ENCODE measurements at places on chromosomes 5 and 9.

DNA sequence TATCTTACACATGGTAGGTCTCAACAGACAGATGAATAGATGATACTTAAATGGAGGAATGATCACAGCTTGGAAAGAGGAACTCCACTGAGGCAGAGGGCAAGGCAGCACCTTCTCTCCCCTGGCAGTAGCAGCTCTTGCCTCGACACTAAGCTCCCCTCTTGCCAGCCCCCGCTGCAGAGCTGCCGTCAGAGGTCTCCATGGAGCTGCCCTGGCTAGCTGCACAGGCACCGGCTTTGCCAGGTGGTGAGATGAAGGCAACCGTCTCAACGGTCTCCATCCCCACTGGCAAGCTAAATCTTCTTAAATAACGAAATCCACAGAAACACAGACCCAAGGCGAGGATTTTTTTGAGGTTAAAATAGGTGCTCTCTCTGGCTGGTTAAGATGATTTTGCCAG is 81.2 kb downstream of the CRB2 start:
- DNase-seq = no peak

- DNase-seq = no peak
Observed at GRCh38 chr5:123594434-123594833, 82.5 kb downstream of the CSNK1G3 start.

GRCh38 chr9:134175291-134175807 is 11.0 kb upstream of the RNU6ATAC start:
- DNase-seq = peak; percentile 56

GRCh38 chr5:111384220-111384619 is 128.1 kb downstream of the STARD4 start:
- DNase-seq = no peak

GRCh38 chr9:99114049-99114440 is 9.1 kb downstream of the TGFBR1 start:
- DNase-seq = no peak

GRCh38 chr5:169831331-169831730 is 149.0 kb downstream of the INSYN2B start:
- no peak for DNase-seq

DNA sequence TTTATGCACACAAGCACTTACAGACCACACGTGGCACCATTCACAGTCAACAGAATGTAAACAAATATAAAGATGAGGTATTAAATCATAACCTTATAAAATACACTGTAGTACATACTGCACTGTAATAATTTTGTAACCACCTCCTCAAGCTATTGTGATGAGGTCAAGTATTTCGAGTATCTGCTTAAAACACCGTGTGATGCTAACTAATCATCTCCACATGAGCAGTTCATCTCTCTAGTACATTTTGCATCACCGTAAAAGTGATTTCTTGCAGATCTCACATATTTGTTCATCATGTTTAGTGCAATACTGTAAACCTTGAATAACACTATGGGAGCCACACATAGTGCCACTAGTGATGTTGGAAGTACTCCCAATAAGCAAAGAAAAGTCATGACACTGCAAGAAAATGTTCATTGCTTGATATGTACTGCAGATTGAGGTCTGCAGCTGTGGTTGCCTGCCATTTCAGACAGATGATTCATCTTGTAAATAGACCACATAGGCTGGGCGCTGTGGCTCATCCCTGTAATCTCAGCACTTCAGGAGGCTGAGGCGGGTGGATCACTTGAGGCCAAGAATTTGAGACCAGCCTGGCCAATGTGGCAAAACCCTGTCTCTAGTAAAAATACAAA is 44.3 kb downstream of the FOXB2 start:
- DNase-seq = no peak

DNA sequence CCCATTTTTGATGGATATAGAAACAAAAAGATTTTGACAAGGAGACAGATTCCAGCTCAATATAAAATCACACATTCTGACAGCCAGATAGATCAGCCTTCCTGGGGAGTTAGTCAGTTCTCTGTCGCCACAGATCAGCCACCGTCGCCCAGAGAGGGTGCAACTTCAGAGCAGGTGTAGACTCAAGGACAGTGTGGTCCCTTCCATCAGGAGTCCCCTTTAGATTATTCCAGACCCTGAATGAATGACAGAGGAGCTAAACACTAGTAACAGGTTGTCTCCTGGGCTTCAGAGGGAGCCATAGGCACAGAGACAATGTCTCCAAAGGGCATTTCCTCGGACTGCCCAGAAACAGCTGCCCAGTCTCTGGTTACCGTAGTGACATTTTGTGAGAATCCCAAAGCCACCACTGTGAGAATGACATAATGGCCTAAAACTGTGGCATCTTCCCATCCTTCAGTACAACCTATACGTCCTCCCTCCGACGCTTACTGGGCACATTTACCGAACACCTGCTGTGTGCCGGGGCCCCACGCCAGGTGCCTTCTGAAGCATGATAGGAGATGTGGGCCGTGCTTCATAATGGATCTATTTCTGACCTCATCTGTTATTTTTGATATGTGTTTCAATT is 47.4 kb upstream of the SLC2A8 start:
- DNase-seq = no peak

- no peak for DNase-seq
Observed at GRCh38 chr9:123435471-123435870, 79.5 kb downstream of the CRB2 start.

DNA sequence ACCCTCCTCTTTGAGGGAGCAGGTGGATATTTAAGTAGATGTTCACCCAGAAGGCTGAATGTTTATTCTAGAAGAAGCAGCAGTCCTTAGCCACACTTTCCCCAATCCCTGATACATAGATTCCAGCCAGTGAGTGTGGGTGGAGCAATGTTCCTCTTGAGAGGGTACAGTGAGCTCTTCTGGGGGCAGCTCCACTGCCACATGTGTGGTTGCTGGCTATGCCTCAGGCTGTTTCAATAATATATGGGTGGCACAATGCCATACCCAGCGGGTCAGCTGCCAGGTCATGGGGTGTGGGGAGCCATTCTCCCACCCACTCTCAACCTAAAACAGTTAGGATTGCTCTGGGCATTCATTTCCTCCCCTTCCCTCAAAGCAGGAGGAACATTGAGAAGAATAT is 61.6 kb upstream of the DAB2 start:
- DNase-seq = no peak

- no peak for DNase-seq
Observed at GRCh38 chr9:114791312-114791711, 14.5 kb downstream of the TNFSF15 start.

DNA sequence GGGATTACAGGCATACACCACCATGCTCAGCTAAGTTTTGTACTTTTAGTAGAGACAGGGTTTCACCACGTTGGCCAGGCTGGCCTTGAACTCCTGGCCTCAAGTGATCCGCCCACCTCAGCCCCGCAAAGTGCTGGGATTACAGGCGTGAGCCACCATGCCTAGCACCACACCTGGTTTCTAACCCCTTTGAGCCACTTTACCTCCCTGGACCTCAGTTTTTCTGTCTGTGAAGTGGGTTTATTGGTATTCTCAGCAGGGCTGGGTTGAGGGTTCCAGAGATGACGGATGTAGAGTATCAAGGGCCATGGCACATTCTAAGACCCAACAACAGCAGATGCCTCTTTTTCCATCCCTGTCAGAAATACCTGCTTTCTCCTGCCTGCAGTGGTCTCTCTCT is 38.6 kb downstream of the AMBP start:
- no peak for DNase-seq

DNA sequence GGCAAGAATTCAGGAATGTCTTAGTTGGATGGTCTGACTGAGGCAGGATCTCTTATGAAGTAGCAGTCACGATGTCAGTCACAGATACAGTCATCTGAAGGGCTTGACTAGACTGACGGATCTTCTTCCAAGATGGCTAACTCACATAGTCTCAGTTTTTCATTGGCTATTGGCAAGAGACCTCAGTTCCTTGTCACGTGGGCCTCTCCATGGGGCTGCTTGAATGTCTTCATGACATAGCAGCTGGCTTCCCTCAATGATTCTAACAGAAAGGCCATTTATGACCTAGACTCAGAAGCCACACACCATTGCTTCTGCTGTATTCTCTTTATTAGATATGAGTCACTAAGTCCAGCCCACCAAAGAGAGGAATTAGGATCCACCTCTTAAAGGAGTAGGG is 4.7 kb downstream of the APC start:
- no peak for DNase-seq

DNA sequence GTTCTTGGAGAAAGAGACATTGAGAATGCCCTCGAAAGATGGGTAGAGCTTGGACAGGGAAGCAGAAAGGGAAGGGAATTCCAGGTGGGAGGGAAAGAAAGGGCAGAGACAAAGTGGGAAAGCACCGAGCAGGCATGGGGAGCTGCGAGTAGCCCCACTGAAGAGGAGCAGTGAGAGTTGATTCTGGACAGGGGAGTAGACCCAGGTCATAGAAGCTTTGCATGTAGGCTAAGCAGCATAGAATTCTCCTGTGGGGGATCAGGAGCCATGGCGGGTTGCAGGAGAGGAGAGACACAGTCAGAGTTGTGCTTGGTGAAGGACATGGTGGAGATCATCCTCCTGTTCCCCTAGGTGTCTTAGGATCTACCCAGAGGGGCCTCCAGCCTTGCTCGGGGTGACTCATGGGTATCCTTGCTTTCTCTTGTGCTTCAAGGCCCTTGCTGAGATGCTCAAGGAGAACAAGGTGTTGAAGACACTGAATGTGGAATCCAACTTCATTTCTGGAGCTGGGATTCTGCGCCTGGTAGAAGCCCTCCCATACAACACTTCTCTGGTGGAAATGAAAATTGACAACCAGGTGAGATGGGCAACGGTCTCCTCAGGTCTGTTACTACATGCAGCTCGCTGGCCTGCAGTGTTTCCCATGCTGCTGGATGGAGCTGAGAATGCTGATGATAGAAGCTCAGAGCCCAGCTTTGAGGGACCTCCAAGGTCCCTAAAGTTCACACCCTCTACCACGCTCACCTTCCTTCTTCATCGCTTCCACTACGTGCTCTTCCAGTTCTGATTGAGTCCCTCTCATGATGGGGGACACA is 64.5 kb downstream of the TSTD2 start:
- no peak for DNase-seq

GRCh38 chr5:87103616-87104287 is 163.9 kb upstream of the RASA1 start:
- peak; percentile 22 for DNase-seq

- DNase-seq = peak; percentile 88
Observed at GRCh38 chr5:134873987-134874830, at the start of gene TXNDC15. TSS of gene TXNDC15 (plus strand) at chr5:134874371. CDS start at chr5:134874428, 57 bp downstream.

GRCh38 chr5:67774786-67775185 is 440.8 kb upstream of the PIK3R1 start:
- DNase-seq = no peak

- no peak for DNase-seq
Observed at GRCh38 chr5:69006030-69006429, 87.8 kb upstream of the SLC30A5 start.

DNA sequence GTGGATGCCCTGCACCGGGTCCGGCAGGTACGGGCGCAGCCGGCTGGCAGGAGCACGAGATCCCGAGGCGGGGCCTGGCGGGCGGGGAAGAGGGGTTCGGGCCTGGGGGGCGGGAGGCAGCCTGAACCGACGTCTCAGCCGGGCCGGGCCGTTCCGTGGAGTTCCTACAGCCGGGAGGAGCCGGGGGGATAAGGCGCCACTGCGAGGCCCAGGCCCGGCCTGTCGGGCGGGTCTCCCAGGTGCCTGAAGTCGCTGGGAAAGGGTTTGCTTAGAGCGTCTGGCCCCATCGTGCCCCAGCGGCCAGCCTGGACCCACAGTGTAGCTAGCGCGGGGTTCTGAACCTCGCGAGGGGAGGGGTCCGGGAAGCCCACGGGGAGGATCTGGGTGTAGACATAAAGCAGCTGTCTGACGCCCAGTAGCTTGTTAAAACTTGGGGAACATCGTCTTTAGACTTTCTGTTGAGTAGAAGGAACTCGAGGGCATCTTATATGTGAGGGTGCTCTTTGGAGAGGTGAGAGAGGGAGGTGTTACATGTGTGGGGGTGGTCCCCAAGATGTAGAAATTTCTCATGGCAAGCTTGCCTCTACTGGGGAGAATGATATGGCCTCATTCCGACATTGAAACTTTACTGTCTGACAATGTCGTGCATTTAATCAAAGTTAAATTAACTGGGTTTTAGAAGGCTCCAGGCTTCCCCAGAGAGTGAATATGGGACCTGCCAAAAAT is 524 bp downstream of the FUBP3 start:
- no peak for DNase-seq

GRCh38 chr5:133519191-133519590 is 93.2 kb downstream of the FSTL4 start:
- DNase-seq = no peak

- DNase-seq = no peak
Observed at GRCh38 chr9:114606597-114607207, 4.4 kb upstream of the TMEM268 start.

DNA sequence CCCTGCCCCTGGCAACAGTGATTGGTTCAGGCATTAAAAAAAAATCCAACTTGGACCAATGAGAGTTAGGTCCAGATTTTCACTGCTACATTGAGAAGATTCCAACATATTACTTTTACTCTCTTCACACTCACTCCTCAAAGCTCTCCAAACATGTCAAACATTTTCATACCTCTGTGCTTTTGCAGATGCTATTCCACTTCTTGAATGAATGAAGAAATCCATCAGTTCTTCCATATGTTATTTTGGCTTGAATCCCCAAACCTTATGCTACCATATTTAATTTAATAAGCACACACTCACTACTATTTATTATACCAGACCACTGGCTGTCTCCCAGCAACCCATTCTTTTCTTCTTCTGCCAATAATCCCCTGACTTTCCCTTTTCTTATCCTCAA is 87.1 kb downstream of the PPP2R2B start:
- DNase-seq = no peak

DNA sequence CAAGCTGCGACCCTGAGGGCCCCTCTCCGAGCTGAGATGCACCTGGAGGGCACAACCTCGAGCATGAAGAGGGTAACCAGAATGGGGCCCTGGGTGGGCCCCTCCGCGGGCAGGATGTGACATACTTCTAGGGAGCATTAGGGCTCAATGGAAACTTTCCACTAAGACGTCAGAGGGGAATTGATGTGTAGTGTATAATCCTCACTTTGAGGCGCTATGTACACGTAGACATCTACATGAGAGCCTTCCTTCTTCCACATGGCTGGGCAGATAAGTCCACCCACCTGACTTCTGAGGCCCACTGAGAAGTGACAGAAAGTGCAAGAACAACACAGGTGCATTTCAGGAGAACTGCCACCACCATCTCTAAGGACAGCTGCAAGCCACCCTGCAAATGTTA is 61.0 kb downstream of the DAP start:
- DNase-seq = peak; percentile 81

DNA sequence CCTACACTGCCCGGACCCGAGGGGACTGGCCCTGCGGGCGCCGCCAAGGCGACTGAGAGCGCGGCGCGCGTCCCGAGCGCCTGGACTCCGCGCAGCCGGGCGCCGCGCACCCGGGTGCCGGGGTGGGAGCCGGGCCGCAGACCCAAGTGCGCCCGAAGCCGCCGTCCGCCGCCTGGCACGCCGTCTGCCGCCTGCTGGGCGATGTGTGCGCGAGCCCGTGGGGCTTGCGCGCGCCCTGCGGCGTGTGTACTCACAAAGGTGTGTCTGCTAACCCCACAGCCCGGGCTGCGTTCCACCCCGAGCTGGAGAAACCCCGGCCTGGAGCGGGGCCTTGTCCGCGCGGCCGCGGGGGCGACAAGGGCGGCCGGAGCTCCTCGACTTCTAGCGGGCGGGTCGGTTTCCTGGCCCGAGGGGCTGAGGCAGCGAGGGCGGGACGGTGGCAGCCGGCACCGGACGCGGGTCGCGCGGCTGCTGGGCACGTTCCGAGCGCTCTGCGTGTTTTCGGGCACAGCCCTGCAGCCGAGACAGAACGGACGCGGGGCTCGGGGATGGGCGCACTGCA is 1.1 kb upstream of the ZSWIM6 start:
- DNase-seq = peak; percentile 72

- DNase-seq = no peak
Observed at GRCh38 chr9:72933730-72934665, 18.9 kb downstream of the ALDH1A1 start.

GRCh38 chr5:7426284-7426683 is 30.3 kb downstream of the ADCY2 start:
- DNase-seq = no peak
